ENCODE measurements at places on chromosomes 7 and 10. TPM values are rescaled to one million over a fixed set of nuclear protein-coding genes. Genes with fewer than 3 reads are reported as not detected.

The RHOBTB1 gene
- 19.4 TPM for polyA plus RNA-seq

The ABCA13 gene
- polyA plus RNA-seq, result 0.01 TPM

The FBXL13 gene
- polyA plus RNA-seq, result 4.0 TPM

The PVRIG gene
- not detected for polyA plus RNA-seq

The TMEM176B gene
- polyA plus RNA-seq, result 0.23 TPM

The CCDC3 gene
- polyA plus RNA-seq, result 0.90 TPM

The SEMA3E gene
- not detected for polyA plus RNA-seq

The HERC4 gene
- polyA plus RNA-seq, result 10.6 TPM

The PRKCQ gene
- polyA plus RNA-seq, result 0.37 TPM

The KLF14 gene
- not detected for polyA plus RNA-seq

The HGF gene
- 0.18 TPM for polyA plus RNA-seq

The KCNMA1 gene
- polyA plus RNA-seq, result 0.14 TPM

The ZNF862 gene
- polyA plus RNA-seq, result 10.2 TPM

The TUBB8 gene
- 0.18 TPM for polyA plus RNA-seq

The C10orf105 gene
- polyA plus RNA-seq, result not detected

The SLC39A12 gene
- polyA plus RNA-seq, result not detected

The SPDYE2 gene
- polyA plus RNA-seq, result not detected

The MICALL2 gene
- polyA plus RNA-seq, result 29.8 TPM

The EVX1 gene
- not detected for polyA plus RNA-seq

The CTAGE4 gene
- polyA plus RNA-seq, result 0.04 TPM

The PAX4 gene
- polyA plus RNA-seq, result not detected

The MUC3A gene
- polyA plus RNA-seq, result not detected

The SPDYE1 gene
- not detected for polyA plus RNA-seq

The ZNF804B gene
- polyA plus RNA-seq, result not detected

The ZNF25 gene
- polyA plus RNA-seq, result 1.4 TPM

The TMEM196 gene
- not detected for polyA plus RNA-seq

The TAS2R41 gene
- not detected for polyA plus RNA-seq

The TAF5 gene
- polyA plus RNA-seq, result 2.4 TPM

The TSPAN13 gene
- 8.3 TPM for polyA plus RNA-seq

The POP7 gene
- polyA plus RNA-seq, result 68.2 TPM
